Chondrocyte (in vitro differentiated cells): ENCODE measurements at places on chromosomes 12 and 14. TPM values are rescaled to one million over a fixed set of nuclear protein-coding genes. Genes with fewer than 3 reads are reported as not detected.

- no peaks in the 10 kb centered on the region for H3K36me3 ChIP-seq
- no peaks in the 10 kb centered on the region for H3K4me1 ChIP-seq
- H3K27me3 ChIP-seq: no peaks in the 10 kb centered on the region
- no peak overlapping the region for H3K4me3 ChIP-seq
- no peak overlapping the region for H3K27ac ChIP-seq
These were observed 993.2 kb downstream of the BCL11B start for GRCh38 chr14:98278800-98279199.

GRCh38 chr14:89603938-89604480, 187.0 kb upstream of the FOXN3 start:
- peaks cover 17% of the 10 kb centered on the region for H3K36me3 ChIP-seq
- peaks cover 4% of the 10 kb centered on the region for H3K4me1 ChIP-seq

- DNase-seq: no peak
- H3K27ac ChIP-seq: no peak overlapping the region
- peaks cover 32% of the 10 kb centered on the region for H3K4me1 ChIP-seq
These were observed 45.4 kb downstream of the AEBP2 start for GRCh38 chr12:19484738-19485137.

The GPR162 gene
- total RNA-seq: 3.2 to 4.6 TPM (median 4.2 TPM) in 3 replicates

- no peaks in the 10 kb centered on the region for H3K4me1 ChIP-seq
- no peak for DNase-seq
- no peak overlapping the region for H3K27ac ChIP-seq
- H3K4me3 ChIP-seq: no peak overlapping the region
- H3K27me3 ChIP-seq: peaks cover 4% of the 10 kb centered on the region
These were observed 55.9 kb upstream of the SEL1L start for GRCh38 chr14:81589381-81590065.

GRCh38 chr12:47963340-47964040, at the start of gene TMEM106C:
Gene TMEM106C (plus strand): TSS chr12:47963596. CDS start chr12:47964237, 641 bp downstream.
- peak within 1 kb of the TSS; percentile 55 for H3K27ac ChIP-seq
- peaks cover 36% of the 10 kb centered on the region for H3K4me1 ChIP-seq
- no peak for DNase-seq
- peak within 1 kb of the TSS; percentile 99 for H3K4me3 ChIP-seq
- peaks cover 7% of the 10 kb centered on the region for H3K27me3 ChIP-seq

The OTOGL gene
- total RNA-seq: 0.25 to 0.92 TPM in 2 of 3 replicates, not detected in the other

- H3K27me3 ChIP-seq: peaks cover 2% of the 10 kb centered on the region
- H3K27ac ChIP-seq: no peak overlapping the region
- H3K4me3 ChIP-seq: no peak overlapping the region
- no peak for DNase-seq
- H3K36me3 ChIP-seq: no peaks in the 10 kb centered on the region
These were observed 123.5 kb downstream of the CAPZA3 start for GRCh38 chr12:18861287-18861858.

DNA sequence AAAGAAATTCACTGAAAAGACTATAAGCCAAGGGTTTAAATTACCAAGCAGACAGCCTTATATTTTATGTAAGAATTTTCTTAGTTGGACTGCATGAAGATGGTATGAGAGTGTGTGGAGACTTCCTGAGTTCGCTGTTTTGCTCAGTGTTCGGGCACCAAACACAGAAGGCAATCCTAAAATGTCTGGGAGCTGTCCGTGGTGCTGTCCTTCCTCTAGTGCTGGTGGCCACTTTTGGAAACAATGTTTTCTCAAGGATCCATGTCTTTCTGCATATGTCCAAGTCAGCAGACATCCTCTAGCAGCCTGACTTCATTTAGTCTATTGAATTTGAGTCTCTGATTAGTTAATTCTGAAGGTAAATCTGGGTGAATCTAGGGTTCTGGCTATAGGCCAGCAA, 135.8 kb downstream of the SLC8A3 start:
- H3K36me3 ChIP-seq: no peaks in the 10 kb centered on the region
- no peaks in the 10 kb centered on the region for H3K4me1 ChIP-seq
- peaks cover 11% of the 10 kb centered on the region for H3K27me3 ChIP-seq
- H3K27ac ChIP-seq: no peak overlapping the region
- no peak overlapping the region for H3K4me3 ChIP-seq

DNA sequence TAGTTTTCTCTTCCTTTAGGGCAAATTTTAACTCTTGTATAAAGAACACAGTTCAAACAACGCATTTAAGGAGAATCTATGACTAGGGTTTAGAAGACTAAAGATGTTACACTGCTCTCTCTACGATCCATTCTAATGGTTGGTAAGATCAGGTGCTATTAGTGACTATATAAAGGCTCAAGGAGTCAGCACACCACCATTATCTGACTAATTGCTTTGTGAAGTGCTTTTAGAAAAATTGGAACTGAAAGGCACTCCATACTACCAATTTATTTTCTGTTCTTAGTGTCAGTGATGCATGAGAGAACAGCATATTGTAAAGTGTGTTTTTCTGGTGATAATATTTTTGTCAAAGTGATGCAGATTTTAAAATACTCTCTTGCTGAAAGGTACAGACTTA, 136.8 kb downstream of the SYT1 start:
- no peaks in the 10 kb centered on the region for H3K36me3 ChIP-seq
- H3K4me1 ChIP-seq: no peaks in the 10 kb centered on the region
- H3K27ac ChIP-seq: no peak overlapping the region

DNA sequence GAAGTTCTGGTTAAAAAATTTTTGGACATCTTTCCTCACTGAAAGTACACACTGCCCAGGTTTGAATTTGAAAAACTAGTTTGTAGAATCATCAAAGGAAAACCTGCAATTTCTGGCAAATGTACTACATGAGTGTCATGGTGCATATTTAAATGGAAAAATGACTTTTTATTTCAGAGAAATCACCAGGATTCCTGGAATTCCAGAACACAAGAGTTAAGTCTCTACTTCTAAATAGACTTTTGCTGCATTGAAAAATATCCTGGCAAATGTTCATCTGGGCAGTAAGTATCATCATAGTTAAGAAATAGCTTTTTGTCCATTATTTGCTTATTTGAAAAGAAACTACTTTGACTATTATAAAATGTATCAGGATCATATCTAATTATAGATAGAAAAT, 275.1 kb downstream of the PRKD1 start:
- no peak overlapping the region for H3K4me3 ChIP-seq
- no peak for DNase-seq
- H3K36me3 ChIP-seq: peaks cover 19% of the 10 kb centered on the region
- H3K4me1 ChIP-seq: peaks cover 39% of the 10 kb centered on the region
- H3K27ac ChIP-seq: peak overlapping the region; percentile 51
- H3K27me3 ChIP-seq: no peaks in the 10 kb centered on the region
